CD4-positive, CD25-positive, alpha-beta regulatory T cell (primary cell): ENCODE measurements at places on chromosomes 1 and 21. TPM values are rescaled to one million over a fixed set of nuclear protein-coding genes. Genes with fewer than 3 reads are reported as not detected.
A peak's percentile ranks its signal among the peaks of the same experiment; 100 is the strongest.

DNA sequence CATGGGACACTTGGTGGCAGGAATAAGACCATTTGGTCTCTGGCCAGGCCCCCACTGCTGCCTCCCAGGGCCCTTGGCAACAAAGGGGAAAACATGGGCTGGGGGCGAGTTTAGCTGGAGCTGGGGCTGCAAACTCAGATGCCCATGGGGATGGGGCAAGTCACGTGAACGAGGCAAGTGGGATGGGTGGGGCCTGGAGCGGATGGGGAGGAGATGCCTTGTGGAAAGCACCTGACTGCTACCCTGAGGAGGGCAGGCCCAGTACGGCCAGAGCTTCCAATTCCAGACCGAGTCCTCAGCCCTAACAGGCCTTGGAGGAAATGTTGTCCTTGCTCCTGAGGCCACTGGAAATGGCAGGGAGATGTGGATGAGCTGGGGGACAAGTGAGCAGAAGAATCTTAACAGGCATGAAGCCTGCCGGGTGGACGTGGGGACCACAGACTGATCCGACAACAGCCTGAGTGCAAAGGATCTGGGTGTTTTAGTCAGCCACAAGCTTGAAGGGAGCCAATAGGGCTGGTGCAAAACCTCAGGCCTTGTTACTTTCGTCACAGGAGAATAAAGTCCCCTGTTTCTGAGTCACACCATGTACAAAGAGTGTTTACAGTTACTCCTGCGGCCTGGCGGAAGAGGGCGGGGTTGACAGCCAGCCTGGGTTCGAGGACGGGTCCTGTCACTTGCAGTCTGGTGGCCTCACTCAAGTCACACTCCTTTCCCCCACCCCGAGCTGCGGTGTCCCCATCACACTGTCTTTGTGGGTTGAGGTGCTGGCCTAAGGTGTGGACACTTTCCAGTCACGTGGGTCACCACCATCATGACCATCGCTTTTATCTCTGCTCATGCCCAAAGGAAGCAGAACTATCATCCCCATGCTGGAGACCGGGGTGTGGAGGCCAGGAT is 19.1 kb downstream of the RUNX3 start:
- no peaks in the 10 kb centered on the region for H3K27me3 ChIP-seq
- H3K4me3 ChIP-seq = peak overlapping the region; percentile 26

GRCh38 chr1:146051452-146051851 is 29.9 kb upstream of the HJV start:
- peaks cover 5% of the 10 kb centered on the region for H3K4me1 ChIP-seq
- peak overlapping the region; percentile 66 for H3K27ac ChIP-seq
- no peaks in the 10 kb centered on the region for H3K36me3 ChIP-seq
- H3K27me3 ChIP-seq = no peaks in the 10 kb centered on the region
- no peak for DNase-seq
- peak overlapping the region; percentile 72 for H3K4me3 ChIP-seq

DNA sequence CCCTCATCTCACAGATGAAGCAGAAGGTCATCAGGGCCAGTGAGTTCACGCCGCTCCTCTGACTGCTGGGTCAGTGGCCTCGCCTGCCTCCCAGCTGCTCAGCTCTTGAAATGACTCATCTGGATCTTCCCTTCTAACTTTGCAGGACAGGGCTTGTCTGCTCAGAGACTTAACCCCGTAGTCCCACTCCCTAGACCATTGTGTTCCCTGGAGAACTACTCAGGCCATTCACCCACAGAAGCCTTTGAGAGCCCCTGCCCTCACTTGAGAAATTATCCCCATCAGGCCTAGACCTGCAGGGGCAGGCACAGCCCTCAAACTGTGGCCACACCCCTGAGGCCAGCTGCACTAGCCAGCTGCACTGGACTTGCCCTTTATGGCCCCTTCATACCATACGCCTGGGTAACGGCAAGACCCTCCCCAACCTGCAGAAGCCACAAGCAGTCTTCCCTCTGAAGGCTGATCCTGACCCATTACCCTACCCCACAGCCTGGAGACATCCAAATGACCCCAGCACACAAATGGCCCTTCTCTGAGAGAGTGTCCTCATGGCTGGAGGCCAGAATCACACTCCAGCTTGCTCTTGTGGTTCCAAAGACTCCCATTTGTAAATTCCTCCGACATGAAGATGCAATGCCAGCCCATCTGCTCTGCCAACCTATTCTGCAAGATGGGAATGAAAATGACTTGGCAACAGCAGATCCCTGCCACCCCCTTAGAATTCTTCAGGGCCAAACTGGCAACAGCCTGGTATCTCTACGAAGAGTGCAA is 33.2 kb downstream of the RCSD1 start:
- peak overlapping the region; percentile 15 for H3K27ac ChIP-seq
- no peak overlapping the region for H3K4me3 ChIP-seq
- H3K36me3 ChIP-seq = peaks cover 65% of the 10 kb centered on the region

GRCh38 chr1:93440706-93441105 is 7.2 kb upstream of the FNBP1L start:
- no peak overlapping the region for H3K4me3 ChIP-seq
- no peak for DNase-seq
- no peaks in the 10 kb centered on the region for H3K4me1 ChIP-seq
- no peaks in the 10 kb centered on the region for H3K36me3 ChIP-seq
- H3K27ac ChIP-seq = no peak overlapping the region
- peaks cover 7% of the 10 kb centered on the region for H3K27me3 ChIP-seq

DNA sequence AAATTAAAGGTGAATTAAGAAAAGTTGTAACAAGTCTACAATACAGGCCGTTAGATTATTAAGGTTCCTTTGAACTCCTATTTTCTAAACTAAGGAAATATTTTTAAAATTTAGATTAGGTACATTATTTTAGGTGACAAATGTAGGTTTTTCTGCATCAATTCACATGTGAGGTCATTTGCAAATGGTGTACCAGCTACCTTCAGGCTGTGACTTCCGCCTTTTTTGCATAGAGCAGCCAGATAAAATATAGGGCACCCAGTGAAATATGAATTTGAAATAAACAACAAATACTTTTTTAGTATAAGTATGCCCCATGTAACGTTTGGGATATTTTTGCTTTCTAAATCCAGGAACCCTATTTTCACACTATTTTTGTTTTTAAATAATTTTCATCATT is 544.0 kb downstream of the LMO4 start:
- H3K27me3 ChIP-seq = no peaks in the 10 kb centered on the region
- H3K27ac ChIP-seq = no peak overlapping the region
- H3K4me1 ChIP-seq = no peaks in the 10 kb centered on the region
- no peak for DNase-seq
- no peaks in the 10 kb centered on the region for H3K36me3 ChIP-seq

GRCh38 chr1:30706528-30706927 is 16.9 kb downstream of the MATN1 start:
- no peaks in the 10 kb centered on the region for H3K36me3 ChIP-seq
- no peak overlapping the region for H3K27ac ChIP-seq
- H3K27me3 ChIP-seq = peaks cover 2% of the 10 kb centered on the region
- H3K4me1 ChIP-seq = no peaks in the 10 kb centered on the region

DNA sequence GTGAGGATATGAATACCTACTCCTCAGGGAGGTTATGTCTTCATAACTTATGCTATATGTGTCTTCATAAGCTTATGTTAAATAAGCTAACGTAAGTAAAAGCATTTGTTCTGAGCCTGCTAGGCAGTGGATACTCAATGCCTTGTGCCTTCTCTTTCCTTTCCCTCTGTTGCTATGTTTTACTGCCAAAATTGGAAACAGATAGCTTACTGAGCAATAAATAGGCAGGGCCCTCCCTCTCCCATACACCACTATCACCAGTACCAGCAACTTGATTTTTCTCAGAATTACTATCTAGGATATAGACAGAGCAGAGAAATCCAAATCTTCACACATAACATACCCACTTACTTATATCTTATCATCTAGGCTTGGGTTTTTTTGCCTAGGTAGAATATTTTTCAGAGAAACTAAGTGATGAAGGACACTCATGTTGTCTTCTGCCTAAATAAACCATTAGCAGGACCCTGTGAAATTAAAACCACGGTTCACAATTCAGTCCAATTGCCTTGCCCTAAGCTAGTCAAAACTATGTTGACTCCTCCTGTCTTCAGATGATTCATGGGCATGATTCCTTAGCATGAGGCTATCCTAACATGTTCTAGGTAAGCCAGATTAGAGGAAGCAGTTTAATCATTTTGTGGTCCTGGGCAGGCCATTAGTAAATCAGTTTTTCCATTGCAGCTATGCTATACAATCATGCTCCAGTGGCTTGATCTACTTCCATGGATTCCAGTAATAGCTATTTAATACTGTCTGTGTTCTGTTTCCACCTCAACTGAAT is 15.9 kb upstream of the LRRC8C start:
- H3K27me3 ChIP-seq = no peaks in the 10 kb centered on the region
- H3K27ac ChIP-seq = no peak overlapping the region
- H3K36me3 ChIP-seq = peaks cover 14% of the 10 kb centered on the region
- no peak overlapping the region for H3K4me3 ChIP-seq
- DNase-seq = no peak

DNA sequence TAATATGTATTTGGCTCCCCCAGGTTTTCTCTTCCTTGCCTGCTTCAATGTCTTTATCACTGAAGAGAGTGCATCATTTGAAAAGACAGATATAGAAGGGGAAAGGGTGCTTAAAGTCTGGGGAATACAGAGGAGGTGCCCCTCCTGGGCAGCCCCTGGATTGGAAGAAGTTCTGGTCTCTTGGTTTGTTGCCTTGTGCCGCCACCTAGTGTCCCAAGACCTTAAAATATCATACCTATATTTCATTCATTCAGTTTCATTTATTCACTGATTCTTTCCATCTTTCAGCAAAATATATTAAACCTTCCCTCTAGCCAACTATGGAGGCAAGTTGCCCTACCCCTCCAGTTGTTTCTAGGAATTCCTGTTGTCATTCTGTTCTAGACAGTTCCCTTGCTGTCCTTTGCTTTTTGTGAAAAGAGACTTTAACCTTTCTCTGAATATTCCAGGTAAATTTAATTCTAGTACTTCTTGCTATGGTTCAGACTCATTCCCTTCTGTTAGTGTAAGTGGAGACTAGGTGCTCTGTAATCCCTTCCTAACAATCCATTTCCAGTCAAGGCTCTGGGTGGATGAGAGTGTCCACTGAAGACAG is 56.1 kb downstream of the MEF2D start:
- no peaks in the 10 kb centered on the region for H3K36me3 ChIP-seq
- no peak for DNase-seq
- H3K4me3 ChIP-seq = no peak overlapping the region
- no peak overlapping the region for H3K27ac ChIP-seq
- peaks cover 50% of the 10 kb centered on the region for H3K27me3 ChIP-seq
- peaks cover 5% of the 10 kb centered on the region for H3K4me1 ChIP-seq

GRCh38 chr1:228105270-228105995 is 2.3 kb upstream of the C1orf35 start:
- H3K36me3 ChIP-seq = peaks cover 14% of the 10 kb centered on the region

- no peaks in the 10 kb centered on the region for H3K4me1 ChIP-seq
- H3K36me3 ChIP-seq = no peaks in the 10 kb centered on the region
- no peak overlapping the region for H3K27ac ChIP-seq
- no peak for DNase-seq
Observed at GRCh38 chr1:18479454-18479853, 1.3 kb upstream of the KLHDC7A start.

DNA sequence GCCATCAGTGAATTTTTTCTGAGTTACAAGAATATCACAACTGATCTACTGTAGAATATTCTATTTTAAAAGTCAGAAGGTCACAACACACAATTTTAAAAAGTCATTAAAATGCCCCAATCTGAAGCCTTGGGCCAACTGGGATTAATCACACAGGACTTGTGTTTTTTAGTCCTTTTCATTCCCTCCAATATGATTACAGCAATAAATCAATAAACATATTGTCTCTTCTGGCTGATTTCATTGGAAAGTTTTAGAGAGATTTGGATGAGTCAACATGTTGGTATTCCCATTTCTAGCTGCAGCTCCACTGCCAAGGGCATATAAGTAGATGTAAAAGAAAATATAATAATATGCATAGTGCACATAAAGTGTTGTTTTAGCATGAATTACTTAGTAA is 85.8 kb downstream of the NIBAN1 start:
- peaks cover 24% of the 10 kb centered on the region for H3K36me3 ChIP-seq
- H3K27me3 ChIP-seq = no peaks in the 10 kb centered on the region
- no peak overlapping the region for H3K4me3 ChIP-seq
- H3K4me1 ChIP-seq = peaks cover 37% of the 10 kb centered on the region
- DNase-seq = no peak

- peaks cover 10% of the 10 kb centered on the region for H3K36me3 ChIP-seq
- H3K4me1 ChIP-seq = peaks cover 80% of the 10 kb centered on the region
- no peaks in the 10 kb centered on the region for H3K27me3 ChIP-seq
- peak; percentile 75 for DNase-seq
- peak overlapping the region; percentile 83 for H3K27ac ChIP-seq
Observed at GRCh38 chr1:206556047-206556749, 48.9 kb downstream of the RASSF5 start.

GRCh38 chr1:36709869-36710481 is 227.3 kb upstream of the CSF3R start:
- H3K27me3 ChIP-seq = peaks cover 4% of the 10 kb centered on the region
- no peak overlapping the region for H3K27ac ChIP-seq
- H3K4me1 ChIP-seq = no peaks in the 10 kb centered on the region
- DNase-seq = no peak

GRCh38 chr1:61053712-61054600 is 28.4 kb upstream of the NFIA start:
- no peak overlapping the region for H3K27ac ChIP-seq
- H3K4me3 ChIP-seq = peak overlapping the region; percentile 61
- H3K36me3 ChIP-seq = no peaks in the 10 kb centered on the region
- peaks cover 44% of the 10 kb centered on the region for H3K27me3 ChIP-seq

- no peak for DNase-seq
- no peak overlapping the region for H3K27ac ChIP-seq
- H3K4me3 ChIP-seq = no peak overlapping the region
- H3K4me1 ChIP-seq = peaks cover 12% of the 10 kb centered on the region
Observed at GRCh38 chr1:1317420-1317819, 7.0 kb downstream of the INTS11 start.

GRCh38 chr1:153360190-153360589 is 2.5 kb downstream of the S100A9 start:
- no peak overlapping the region for H3K27ac ChIP-seq
- H3K36me3 ChIP-seq = no peaks in the 10 kb centered on the region
- no peak for DNase-seq
- no peak overlapping the region for H3K4me3 ChIP-seq
- H3K4me1 ChIP-seq = peaks cover 6% of the 10 kb centered on the region

GRCh38 chr1:186568221-186568620 is 107.3 kb upstream of the PDC start:
- no peak for DNase-seq
- H3K36me3 ChIP-seq = no peaks in the 10 kb centered on the region
- no peaks in the 10 kb centered on the region for H3K4me1 ChIP-seq
- H3K27ac ChIP-seq = no peak overlapping the region
- no peak overlapping the region for H3K4me3 ChIP-seq

BRINP2 gene
- total RNA-seq = not detected

CELA2B gene
- not detected for total RNA-seq

SHCBP1L gene
- not detected for total RNA-seq

AUNIP gene
- not detected for total RNA-seq

CFHR2 gene
- total RNA-seq = not detected

CASQ1 gene
- total RNA-seq = not detected

NTPCR gene
- 12.4 TPM for total RNA-seq

RUNX1 gene
- 133 TPM for total RNA-seq

SMIM11 gene
- total RNA-seq = 5.6 TPM

ATP1A2 gene
- total RNA-seq = not detected

S100A12 gene
- not detected for total RNA-seq

VCAM1 gene
- total RNA-seq = not detected
